ENCODE measurements at places on chromosomes 6 and 20.
A peak's percentile ranks its signal among the peaks of the same experiment; 100 is the strongest.

GRCh38 chr20:32562495-32562911 is 22.6 kb downstream of the NOL4L start:
- DNase-seq: no peak

DNA sequence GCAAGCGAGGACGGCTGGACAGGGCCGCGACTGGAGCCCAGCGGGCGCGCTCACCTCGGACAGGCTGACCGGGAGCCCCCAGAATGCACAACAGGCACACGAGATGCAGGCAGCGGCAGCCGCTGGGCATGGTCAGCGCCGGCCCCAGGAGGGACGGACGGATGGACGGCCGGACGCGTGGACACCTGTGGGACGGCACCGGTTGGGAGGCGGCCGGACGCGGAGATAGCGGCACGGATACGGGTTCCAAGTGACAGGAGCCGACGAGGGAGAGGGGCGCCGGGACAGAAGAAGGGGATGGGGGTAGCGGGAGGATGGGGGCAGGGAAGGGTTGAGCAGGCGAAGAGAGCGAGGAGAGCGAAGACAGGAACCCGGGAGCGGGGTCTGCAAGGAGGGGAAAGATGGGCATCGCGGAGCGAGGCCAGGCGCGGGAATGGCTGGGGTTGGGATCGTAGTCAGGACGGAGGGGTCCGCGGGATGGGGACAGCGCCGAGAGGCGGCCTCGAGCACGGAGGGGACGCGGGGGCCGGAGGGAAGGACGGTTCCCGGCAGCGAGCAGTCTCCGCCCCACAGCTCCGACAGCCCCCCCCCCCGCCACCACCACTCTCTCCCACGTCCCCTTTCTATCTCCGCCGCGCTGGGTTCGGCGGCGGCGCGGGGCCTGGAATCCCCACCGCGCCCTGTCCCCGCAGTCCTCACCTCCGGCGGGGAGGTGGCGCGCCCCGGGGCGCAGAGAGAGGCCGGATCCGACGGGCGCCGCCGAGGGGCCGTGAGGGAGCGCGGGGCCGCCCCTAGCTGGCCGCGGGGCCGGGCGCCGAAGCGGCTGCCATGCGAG is 435 bp downstream of the DLK2 start:
- DNase-seq: peak; percentile 61

DNA sequence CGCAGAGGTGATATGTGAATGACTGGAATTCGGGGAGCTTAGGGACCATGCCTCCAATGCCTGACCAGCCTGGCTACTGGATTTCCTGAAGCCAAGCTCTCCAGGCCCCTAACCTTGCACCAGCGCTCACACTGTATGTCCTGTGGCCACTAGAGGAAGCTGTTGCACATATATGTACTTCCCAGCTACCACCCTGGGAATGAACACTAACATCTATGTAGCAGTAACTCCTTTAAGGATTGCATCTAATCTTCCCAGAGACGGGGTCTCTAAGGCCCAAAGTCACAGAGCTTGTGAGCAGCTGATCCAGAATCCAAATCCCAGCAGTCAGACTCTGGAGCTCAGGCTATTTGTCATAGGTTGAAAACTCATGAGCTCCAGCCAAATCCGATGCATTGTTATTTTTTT is 20.4 kb upstream of the BPIFB1 start:
- DNase-seq: no peak

GRCh38 chr6:37050045-37050853 is 44.8 kb downstream of the FGD2 start:
- no peak for DNase-seq

- DNase-seq: no peak
Observed at GRCh38 chr20:45456632-45457031, 12.9 kb upstream of the WFDC2 start.

- no peak for DNase-seq
Observed at GRCh38 chr20:17233626-17234025, 6.8 kb downstream of the PCSK2 start.

GRCh38 chr6:38110481-38110971 is 291.0 kb downstream of the ZFAND3 start:
- DNase-seq: no peak

DNA sequence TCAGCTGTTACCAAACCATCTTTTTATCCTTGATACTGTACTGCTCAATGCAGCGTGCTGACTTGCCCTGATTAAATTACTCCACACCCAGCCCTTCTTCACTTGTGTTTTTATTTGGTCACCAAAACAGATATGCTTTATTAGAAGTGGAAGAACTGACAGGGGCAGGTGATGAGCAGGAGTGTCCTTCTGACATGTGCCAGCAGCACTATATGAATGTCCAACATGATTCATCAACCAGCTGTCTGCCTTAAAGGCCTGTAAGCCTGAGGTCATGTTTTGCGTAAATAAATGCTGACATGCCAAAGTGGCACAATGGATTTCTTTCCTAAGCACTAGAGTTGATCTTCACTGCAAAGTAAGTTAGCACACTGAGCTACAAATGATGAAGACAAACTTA is 15.4 kb downstream of the POPDC3 start:
- DNase-seq: no peak

- no peak for DNase-seq
Observed at GRCh38 chr6:37547564-37548061, 47.9 kb upstream of the CCDC167 start.

GRCh38 chr20:17912916-17913315 is 55.7 kb downstream of the SNX5 start:
- DNase-seq: no peak

- DNase-seq: no peak
Observed at GRCh38 chr20:32162351-32162750, 45.2 kb downstream of the PLAGL2 start.

All from D721Med (cell line).